ENCODE measurements at places on chromosomes 6 and 20. TPM values are rescaled to one million over a fixed set of nuclear protein-coding genes. Genes with fewer than 3 reads are reported as not detected.
A peak's percentile ranks its signal among the peaks of the same experiment; 100 is the strongest.

DNA sequence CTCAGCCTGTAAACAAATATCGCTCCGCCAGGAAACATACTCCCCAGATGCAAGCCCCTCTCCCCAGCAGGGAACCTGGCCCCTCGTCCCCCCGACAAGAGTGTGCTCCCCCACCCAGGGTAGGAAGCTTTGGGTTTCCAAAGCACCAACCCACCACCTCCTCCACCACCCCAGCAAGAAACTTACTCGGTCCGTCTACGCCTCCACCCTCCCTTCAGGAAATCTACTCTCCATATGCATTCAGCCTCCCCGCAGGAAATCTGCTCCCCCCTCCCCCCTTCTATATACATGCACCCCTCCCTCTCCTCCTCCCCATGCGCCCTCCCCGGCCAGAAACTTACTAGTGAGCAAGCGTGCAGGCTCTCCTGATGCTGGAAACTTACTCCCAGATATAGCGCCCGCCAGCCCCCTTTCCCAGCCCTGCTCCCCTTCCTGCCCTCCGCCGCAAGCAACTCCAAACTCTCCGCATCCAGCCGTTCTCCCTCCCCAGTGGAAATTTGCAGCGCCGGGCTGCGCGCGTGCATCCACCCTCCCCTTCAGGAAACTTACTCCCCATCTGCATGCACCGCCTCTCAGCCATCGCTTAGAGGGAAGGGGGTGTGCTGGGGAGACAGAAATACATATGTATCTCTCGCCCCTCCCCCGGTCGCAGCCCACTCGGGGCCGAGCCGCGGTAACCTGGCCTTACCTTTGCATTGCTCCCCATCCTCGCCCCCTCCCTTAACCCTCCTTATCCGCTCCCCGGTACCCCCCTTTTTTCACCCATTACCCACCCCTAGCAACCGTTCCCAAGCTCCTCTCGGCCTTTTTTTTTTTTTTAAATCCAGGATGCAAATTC is at the start of gene TRERF1:
Gene TRERF1 (minus strand): TSS at position 594 of the 838 bp plus-strand sequence. CDS start 182,336 bp downstream, outside the sequence.
- peak within 1 kb of the TSS; percentile 83 for H3K27ac ChIP-seq
- H3K4me3 ChIP-seq, result peak within 1 kb of the TSS; percentile 64
- DNase-seq, result peak; percentile 56
- no peaks in the 10 kb centered on the region for H3K27me3 ChIP-seq
- peaks cover 19% of the 10 kb centered on the region for H3K4me1 ChIP-seq
- no peaks in the 10 kb centered on the region for H3K36me3 ChIP-seq

DNA sequence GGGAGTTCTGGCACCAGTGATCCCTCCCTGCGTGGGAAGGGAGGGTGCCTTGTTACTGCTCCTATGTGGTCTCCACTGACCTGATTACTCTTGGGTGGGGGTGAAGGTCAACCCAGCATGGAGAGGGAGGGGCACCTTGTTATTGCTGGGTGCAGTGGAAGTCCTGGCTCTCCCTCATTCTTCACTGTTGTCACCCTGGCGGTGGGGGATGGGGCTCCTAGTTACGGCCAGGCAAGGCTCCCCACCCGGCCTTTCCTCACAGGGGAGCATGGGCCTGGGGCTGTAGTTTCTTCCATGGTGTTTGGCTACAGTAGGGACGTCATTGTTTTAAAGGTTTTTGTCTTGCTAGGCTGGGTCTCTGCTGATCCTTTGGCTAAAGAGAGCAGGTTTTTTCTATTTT is 40.8 kb downstream of the PACSIN1 start:
- H3K4me1 ChIP-seq, result no peaks in the 10 kb centered on the region
- DNase-seq, result peak; percentile 16
- no peak overlapping the region for H3K27ac ChIP-seq
- H3K4me3 ChIP-seq, result no peak overlapping the region
- H3K36me3 ChIP-seq, result no peaks in the 10 kb centered on the region

DNA sequence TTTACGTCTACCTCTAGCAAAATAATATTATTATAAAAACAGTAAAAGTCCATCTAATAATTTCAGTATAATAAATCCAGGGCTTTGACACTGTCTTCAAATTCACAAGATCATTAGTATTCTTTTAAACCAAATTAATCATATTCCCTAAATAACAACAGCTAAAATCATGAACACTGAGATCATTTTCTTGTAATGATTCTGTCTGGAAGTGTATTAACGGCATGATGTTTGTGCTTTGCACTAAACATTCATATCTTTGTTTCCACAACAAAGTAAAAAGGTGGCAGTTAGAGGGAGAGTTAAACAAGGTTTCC is 18.8 kb downstream of the HIVEP2 start:
- peak overlapping the region; percentile 68 for H3K4me3 ChIP-seq
- H3K4me1 ChIP-seq, result peaks cover 29% of the 10 kb centered on the region
- no peak for DNase-seq
- no peaks in the 10 kb centered on the region for H3K27me3 ChIP-seq

GRCh38 chr6:7261032-7261841 is 51.8 kb downstream of the SSR1 start:
- H3K36me3 ChIP-seq, result no peaks in the 10 kb centered on the region
- DNase-seq, result peak; percentile 92
- peaks cover 17% of the 10 kb centered on the region for H3K4me1 ChIP-seq
- peak overlapping the region; percentile 61 for H3K4me3 ChIP-seq

DNA sequence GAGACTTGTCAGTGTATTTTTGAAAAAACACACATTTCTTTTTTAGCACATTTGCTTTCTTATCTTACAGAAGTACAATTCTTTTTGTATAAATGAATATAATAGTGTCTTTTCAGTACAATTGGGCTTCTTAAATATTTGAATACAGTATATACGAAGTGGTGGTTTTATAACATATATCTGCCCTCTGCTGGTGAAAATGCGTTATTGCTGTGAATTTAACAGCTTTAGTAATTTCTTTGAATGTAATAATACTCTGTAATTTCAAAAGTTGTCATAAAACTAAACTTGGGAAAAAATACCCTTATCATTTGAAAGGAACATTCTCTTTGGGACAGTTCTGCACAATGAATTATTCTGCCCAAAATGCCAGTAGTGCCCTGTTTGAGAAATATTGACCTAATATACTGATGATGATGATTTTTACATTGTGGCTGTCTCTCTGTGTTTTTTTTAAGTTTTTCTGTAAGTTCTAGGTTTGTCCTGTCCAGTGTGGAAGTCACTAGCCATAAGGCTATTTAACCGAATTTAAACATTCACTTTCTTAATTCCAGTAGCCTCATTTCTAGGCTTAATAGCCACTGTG is 19.0 kb downstream of the SMAP1 start:
- H3K4me3 ChIP-seq, result no peak overlapping the region
- H3K27ac ChIP-seq, result no peak overlapping the region
- no peak for DNase-seq
- peaks cover 31% of the 10 kb centered on the region for H3K4me1 ChIP-seq
- no peaks in the 10 kb centered on the region for H3K27me3 ChIP-seq
- H3K36me3 ChIP-seq, result no peaks in the 10 kb centered on the region

GRCh38 chr20:37309936-37310590 is 20.6 kb downstream of the MANBAL start:
- H3K4me1 ChIP-seq, result peaks cover 30% of the 10 kb centered on the region
- H3K36me3 ChIP-seq, result peaks cover 57% of the 10 kb centered on the region
- H3K27ac ChIP-seq, result no peak overlapping the region
- DNase-seq, result no peak
- H3K27me3 ChIP-seq, result no peaks in the 10 kb centered on the region
- no peak overlapping the region for H3K4me3 ChIP-seq

DNA sequence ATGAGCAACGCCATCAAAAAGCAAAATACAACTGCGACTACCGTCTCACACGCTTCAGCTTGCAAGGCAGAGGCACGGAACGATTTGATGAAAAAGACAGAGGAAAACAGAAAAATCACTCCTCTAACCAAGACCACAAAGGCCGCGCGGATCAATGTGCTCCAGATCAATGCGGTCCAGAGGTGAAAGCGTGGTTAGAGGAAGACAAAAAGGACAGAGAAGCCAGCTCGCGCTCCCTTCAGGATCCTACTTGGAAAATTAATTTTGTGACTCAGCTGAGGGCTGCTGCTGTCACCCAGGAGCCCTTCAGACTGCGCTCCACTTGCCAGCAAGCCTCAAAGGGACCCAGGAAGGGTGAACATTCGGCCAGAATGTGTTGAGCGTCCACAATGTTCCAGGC is 140.2 kb upstream of the RPS6KA2 start:
- H3K27me3 ChIP-seq, result no peaks in the 10 kb centered on the region
- H3K27ac ChIP-seq, result no peak overlapping the region
- H3K4me1 ChIP-seq, result no peaks in the 10 kb centered on the region
- DNase-seq, result no peak

DNA sequence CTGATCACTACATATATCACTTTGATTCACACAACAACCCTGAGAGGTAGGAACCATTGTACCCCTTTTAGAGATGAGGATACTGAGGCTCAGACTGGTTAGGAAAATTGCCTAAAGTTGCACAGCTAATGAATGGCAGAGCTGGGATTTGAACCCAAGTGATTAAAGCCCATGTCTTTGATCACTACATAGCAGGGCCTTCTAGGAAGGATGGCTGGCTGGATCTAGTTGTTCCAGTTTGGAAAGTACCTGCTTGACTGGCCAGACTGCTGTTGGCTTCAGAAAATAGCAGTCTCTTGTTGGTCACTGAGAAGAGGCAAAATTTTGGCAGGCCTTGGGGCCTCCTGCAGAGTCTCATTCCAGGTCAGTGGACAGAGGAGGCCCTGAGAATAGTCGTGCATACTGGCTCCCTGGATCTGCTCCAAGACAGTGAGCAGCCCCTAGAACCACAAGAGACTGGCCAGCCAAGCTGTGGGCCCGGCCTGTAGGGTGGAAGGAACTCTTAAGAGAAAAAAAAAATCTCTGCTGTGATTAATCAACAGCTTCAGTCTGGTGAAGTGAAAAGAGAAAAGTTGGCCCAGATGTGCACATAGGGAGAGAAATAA is 17.5 kb downstream of the PPARD start:
- H3K27me3 ChIP-seq, result no peaks in the 10 kb centered on the region
- H3K27ac ChIP-seq, result peak overlapping the region; percentile 42
- H3K4me1 ChIP-seq, result peaks cover 26% of the 10 kb centered on the region
- peaks cover 37% of the 10 kb centered on the region for H3K36me3 ChIP-seq

DNA sequence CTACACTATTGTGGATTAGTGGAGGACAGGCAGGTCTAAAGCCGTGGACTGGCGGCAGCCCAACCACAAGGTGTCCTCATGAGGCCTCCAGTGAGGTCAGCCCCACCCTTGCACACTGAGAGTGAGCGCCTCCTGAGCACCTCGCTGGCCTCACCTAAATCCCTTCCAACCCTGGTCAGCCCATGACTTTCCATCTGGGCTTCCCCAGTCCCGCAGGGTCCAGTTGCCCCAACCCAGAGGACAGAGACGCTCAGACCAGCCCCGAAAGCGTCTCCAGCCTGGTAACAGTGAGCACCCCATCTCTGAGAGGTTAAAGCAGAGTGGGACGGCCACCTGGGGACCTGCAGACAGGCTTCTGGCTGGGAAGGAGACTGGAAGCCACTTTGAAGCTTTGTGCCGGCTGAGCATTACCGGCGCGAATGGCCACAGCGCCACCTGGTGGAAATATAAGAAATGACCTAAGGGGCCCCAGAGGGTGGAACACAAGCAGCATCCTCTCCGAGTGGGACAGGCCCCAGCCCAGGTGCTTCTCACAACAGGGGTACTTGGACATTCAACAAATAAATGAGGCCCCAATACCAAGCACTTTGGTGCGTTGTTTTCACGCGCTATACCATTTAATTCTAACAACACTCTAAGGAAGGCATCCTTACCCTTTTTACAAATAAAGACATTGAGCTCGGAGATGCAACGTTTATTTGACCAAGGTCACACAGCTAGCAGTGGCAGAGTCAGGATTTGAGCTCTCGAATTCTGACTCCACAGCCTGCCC is 65.7 kb upstream of the TOP1 start:
- no peak overlapping the region for H3K4me3 ChIP-seq
- DNase-seq, result peak; percentile 73
- H3K4me1 ChIP-seq, result peaks cover 7% of the 10 kb centered on the region
- H3K36me3 ChIP-seq, result no peaks in the 10 kb centered on the region

GRCh38 chr6:8707956-8708772 is 272.8 kb upstream of the SLC35B3 start:
- peak overlapping the region; percentile 15 for H3K4me3 ChIP-seq
- no peaks in the 10 kb centered on the region for H3K36me3 ChIP-seq
- H3K4me1 ChIP-seq, result no peaks in the 10 kb centered on the region
- peak; percentile 51 for DNase-seq
- H3K27ac ChIP-seq, result no peak overlapping the region

- H3K27me3 ChIP-seq, result no peaks in the 10 kb centered on the region
- H3K4me3 ChIP-seq, result no peak overlapping the region
- peaks cover 34% of the 10 kb centered on the region for H3K4me1 ChIP-seq
- no peak for DNase-seq
- no peak overlapping the region for H3K27ac ChIP-seq
- H3K36me3 ChIP-seq, result no peaks in the 10 kb centered on the region
Observed at GRCh38 chr6:157099912-157100593, 223.3 kb downstream of the TMEM242 start.

GRCh38 chr6:145031962-145032361 is 703.4 kb downstream of the EPM2A start:
- DNase-seq, result no peak
- no peaks in the 10 kb centered on the region for H3K27me3 ChIP-seq
- no peaks in the 10 kb centered on the region for H3K4me1 ChIP-seq
- H3K4me3 ChIP-seq, result no peak overlapping the region
- H3K27ac ChIP-seq, result no peak overlapping the region
- H3K36me3 ChIP-seq, result no peaks in the 10 kb centered on the region

DNA sequence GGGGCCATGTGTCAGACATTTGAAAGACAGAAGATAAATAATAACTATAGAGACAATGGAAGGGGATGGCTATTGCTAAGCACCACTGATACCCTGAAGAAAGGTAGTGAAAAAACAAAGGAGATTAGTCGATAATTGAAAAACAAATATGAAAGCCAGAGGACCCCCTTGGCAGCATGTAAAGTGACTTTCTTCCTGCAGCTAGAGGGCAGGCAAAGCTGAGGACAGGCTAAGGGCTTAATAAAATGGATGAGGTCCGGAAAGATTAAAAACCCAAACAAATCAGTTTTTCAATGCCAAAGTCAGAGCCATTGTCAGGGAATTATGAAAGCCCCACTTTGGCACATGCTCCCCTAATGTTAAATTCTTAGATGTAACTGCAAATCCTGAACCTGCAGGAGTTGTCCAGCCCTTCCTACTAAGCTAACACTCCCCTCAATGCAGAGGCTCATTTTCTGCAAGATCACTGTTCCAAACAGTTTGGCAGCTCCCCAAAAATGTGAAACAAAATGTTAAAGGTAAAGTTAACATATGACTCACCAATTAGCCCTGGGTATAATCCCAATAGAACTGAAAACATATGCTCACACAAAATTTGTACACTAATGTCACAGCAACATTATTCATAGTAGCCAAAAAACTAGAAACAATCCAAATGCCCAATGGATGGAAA is 1177.9 kb downstream of the GRIK2 start:
- H3K27ac ChIP-seq, result no peak overlapping the region
- H3K36me3 ChIP-seq, result no peaks in the 10 kb centered on the region
- no peak for DNase-seq
- H3K4me1 ChIP-seq, result no peaks in the 10 kb centered on the region

Gene CASS4
- total RNA-seq, result 23.9 TPM

Gene OR2H2
- not detected for total RNA-seq

Data from lower lobe of right lung (tissue), 2 donors.